ENCODE measurements at places on chromosomes 2 and 18.
A peak's percentile ranks its signal among the peaks of the same experiment; 100 is the strongest.

- peak; percentile 36 for DNase-seq
Observed at GRCh38 chr2:3730646-3731045, 27.3 kb downstream of the DCDC2C start.

GRCh38 chr2:98489971-98490962, 45.6 kb downstream of the INPP4A start:
- DNase-seq = no peak

GRCh38 chr18:54359233-54359632, 1.5 kb downstream of the C18orf54 start:
- peak; percentile 51 for DNase-seq

DNA sequence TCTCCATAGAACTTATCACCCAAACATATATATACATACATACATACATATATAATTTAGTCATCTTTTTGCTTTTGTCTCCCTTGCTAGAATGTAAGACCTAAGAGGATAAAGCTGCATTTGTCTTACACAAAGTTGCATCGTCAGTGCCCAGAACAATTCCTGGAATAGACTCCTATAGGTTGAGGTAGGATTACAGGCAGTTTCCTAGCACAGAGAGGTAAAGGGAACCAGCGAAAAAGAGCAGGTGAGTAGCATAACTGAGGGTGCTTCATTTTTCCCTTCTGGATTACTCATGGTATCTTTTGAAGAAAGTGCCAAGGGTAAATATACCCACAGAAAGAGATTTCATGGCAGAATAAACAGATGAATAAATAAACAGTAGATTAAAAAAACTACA, 68.1 kb upstream of the AMMECR1L start:
- DNase-seq = no peak

DNA sequence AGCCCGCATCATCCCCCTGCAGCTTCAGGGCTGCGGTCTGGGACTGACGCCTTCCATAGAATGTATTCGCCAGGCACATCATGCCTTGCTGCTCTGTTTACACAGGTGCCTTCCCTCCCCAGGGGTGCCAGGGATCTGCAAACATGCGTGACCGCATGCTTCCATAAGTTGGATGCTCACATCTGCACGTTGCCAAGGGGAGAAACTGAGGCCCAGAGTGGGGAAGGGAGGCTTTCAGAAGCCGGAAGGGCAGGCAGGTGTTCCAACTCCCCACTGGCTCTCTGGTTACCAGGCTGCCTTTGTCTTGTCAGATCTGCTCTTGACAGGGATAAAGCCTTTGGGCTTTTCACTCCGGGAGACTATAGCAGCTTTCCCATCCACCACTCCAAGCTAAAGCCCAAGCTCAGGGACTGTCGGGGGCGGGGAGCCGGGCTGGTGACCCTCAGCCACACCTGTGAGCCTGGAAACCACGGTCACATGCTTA, 125.8 kb upstream of the TNP1 start:
- DNase-seq = no peak

GRCh38 chr18:43780782-43781340, 503.6 kb upstream of the SYT4 start:
- DNase-seq = no peak

- no peak for DNase-seq
Observed at GRCh38 chr2:234596696-234597575, 100.1 kb upstream of the ARL4C start.

GRCh38 chr2:234989183-234989701, 37.4 kb downstream of the SH3BP4 start:
- no peak for DNase-seq

DNA sequence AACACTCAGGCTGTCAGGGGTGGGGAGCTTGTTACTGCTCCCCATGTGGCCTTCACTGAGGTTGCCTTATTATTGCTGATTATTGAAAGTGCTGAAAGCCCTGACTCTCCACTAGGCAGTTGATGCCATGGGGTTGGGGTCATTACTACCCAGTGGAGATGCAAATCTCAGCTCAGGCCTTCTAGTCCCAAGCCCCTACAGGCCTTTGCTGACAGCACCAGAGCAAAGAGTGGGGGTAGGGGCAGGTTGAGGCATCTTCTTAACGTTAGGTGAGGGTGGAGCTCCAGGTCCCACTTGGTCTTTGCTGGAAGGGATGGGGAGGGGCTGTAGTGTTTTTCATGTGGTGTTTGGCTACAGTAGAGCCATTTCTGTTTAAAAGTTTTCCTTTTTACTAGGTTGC, 104.5 kb downstream of the UXS1 start:
- DNase-seq = no peak

GRCh38 chr2:20093263-20094141, 42.1 kb upstream of the LAPTM4A start:
- DNase-seq = peak; percentile 28

DNA sequence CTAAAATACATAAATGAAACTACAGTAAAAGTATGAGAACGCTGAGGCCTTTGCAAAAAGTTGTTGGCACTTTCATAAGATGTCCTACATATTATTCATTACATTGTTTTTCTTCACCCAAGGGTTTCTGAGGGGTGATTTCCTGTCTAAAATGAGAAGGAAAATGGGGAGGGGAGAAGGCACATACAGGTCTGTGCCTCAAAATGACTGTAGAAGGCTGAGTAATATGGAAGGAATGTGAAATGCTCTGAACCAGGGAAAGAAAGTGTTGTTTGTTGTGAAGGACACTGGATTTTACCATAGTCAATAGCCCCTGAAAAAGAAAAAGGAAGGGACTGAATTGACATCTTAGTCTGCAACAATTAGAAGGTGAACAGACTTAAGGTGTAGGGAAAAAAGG, 99.5 kb upstream of the RNF152 start:
- DNase-seq = peak; percentile 50

GRCh38 chr18:9334973-9335696, 562 bp downstream of the TWSG1 start:
- DNase-seq = peak; percentile 51

GRCh38 chr2:177313162-177313781, 48.7 kb upstream of the NFE2L2 start:
- no peak for DNase-seq

- DNase-seq = no peak
Observed at GRCh38 chr2:128380061-128380889, 61.6 kb upstream of the HS6ST1 start.

GRCh38 chr18:713135-713490, 683 bp upstream of the ENOSF1 start:
- no peak for DNase-seq

- DNase-seq = no peak
Observed at GRCh38 chr2:100764430-100764829, 55.5 kb upstream of the NPAS2 start.

DNA sequence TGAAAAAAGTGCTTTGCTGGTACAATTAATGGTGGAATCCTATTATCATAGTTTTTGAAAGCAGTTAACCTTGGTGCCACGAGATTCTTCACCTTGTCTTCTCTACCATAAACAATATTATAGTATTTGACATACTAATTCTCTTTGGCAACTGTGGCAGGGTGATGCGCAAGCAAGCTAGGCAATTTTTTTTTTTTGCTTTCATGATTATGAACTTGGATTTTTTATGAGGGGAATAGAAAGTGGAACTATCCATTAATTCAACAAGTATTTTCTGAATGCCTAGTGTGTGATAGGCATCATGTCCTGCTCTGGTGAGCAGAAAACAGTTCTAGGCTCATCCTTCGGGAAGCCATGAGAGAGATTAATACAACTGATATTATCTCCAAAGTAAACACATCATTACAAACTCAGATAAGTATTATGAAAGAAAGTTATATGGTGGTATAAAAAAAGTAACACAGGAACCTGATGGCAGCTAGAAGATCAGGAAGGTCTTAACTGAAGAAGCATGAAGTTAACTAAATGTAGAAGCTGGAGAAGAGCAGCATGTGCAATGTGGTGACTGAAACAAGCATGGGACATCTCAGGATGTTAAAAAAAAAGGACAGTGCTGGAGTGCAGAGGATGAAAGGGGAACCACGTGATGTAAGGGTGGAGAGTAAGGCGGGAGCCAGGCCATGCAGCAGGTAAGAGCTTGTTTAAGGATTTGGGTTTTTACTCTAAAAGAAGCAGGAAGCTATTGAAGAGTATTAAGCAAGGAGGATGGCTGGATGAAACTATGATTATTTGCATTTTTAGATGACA, 113.7 kb downstream of the ZEB2 start:
- DNase-seq = no peak

DNA sequence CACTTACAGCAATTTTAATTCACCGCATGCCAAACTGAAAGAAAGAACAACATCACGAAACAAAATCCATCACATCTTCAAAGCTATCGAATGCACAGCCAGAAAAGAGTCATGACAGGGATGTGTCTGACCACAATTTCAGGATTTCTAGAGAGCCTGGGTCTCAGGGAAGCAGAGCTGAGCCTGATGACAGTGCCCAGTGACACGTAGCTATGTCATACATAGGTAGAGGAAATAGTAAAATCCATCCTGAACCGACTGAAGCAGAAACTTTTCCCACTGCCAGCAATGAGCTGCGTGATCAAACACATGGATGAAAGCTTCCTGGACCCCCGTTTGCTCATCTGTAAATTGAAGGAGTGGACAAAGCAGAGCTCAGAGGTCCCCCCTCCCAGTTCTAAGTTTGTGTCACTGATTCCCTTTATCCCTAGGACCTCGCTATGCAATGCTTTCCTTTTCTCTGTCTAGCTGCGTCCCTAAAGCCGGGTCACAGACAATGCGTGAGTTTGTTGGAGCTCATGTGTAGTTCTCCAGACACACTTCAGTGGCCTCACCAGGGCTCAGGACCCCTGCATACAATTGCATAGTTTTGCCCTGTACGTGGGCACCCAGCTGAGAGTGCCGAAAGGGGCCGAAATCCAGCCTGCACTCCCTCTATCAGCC, 37.6 kb downstream of the CCBE1 start:
- no peak for DNase-seq

- DNase-seq = no peak
Observed at GRCh38 chr2:131093696-131094462, 619 bp upstream of the FAM168B start.

DNA sequence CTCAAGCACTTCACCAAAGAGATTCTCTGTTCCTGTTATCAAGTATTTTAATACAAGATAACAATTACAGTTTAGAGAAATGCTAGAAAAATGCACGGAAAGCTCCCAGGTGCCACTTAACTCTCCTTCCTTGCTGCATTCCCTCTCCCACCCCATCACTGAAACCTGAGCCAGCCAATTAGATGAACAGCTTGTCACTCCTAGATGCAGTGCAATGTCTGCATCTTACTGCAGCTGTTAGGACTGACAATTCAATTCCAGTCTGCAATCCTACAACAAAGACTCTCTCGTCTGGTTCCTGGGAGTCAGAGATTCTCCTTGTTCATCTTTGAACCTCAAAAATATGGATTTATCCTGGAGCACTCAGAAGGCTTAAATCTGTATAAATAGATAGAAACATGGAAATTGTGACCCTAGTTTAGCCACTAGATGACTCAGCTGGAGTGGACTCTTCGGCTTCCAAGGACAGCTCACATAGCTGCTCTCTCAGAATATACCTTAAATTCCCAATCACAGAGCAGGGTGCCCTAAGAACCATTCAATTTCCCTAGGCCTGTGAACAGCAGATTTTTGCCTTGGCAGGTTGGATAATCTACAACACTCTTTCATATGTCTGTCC, 311.1 kb downstream of the NRXN1 start:
- no peak for DNase-seq

GRCh38 chr18:62839874-62840713, 124.8 kb downstream of the PHLPP1 start:
- DNase-seq = peak; percentile 24

- no peak for DNase-seq
Observed at GRCh38 chr2:207039225-207039624, 99.9 kb downstream of the CPO start.

DNA sequence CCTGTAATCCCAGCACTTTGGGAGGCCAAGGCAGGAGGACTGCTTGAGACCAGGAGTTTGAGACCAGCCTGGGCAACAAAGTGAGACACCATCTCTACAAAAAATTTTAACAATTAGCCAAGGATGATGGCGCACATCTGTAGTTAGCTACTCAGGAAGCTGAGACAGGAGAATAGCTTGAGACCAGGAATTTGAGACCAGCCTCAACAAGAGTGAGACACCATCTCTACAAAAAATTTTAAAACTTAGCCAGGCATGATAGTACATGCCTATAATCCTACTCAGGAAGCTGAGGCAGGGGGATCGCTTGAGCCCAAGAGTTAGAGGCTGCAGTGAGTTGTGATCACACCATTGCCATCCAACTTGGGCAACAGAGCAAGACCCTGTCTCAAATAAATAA, 7.0 kb downstream of the MEMO1 start:
- no peak for DNase-seq

DNA sequence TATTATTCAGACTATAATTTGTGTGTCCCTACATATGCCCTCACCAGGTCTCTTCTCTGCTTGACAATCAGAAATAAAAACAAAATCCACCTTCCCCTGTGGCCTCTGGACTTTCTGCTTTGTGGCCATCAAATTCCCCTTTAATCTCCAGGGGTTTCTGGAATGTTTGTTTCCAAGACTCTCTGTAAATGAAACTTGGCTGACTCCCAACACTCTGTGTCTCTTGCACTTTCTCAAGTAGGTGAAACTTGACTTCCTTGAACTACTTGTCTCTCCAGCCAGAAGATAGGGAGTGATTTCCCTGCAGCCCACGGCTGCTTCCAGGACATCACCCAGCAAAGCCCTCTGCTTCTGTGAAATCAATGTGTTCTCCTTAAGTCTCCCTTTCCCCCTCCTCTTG, 54.1 kb upstream of the AQP4 start:
- no peak for DNase-seq

DNA sequence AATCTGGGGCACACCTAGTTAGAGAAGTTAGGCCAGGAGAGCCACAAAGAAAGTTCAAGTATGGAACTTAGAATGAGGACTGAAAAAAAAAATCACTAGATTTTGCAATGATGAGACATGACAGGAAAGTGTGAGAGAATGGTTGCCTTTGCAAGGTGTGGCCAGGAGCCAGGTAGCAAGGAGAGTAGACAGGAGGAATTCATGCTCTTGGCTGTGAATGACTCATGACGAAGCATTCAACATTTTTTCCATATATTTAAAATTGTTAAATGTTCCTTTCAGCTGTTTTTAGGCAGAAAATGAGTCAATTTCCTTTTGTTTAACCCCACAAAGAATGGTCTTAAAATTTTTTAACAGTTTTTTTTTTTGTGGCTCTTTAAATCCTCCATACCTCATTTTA, 636.9 kb downstream of the PLCL1 start:
- no peak for DNase-seq

- no peak for DNase-seq
Observed at GRCh38 chr2:49973917-49974368, 819.6 kb upstream of the FSHR start.
